ENCODE measurements at places on chromosomes 6 and 20.

GRCh38 chr6:70336996-70337742 lies 34.3 kb upstream of the COL9A1 start:
- DNase-seq = no peak

DNA sequence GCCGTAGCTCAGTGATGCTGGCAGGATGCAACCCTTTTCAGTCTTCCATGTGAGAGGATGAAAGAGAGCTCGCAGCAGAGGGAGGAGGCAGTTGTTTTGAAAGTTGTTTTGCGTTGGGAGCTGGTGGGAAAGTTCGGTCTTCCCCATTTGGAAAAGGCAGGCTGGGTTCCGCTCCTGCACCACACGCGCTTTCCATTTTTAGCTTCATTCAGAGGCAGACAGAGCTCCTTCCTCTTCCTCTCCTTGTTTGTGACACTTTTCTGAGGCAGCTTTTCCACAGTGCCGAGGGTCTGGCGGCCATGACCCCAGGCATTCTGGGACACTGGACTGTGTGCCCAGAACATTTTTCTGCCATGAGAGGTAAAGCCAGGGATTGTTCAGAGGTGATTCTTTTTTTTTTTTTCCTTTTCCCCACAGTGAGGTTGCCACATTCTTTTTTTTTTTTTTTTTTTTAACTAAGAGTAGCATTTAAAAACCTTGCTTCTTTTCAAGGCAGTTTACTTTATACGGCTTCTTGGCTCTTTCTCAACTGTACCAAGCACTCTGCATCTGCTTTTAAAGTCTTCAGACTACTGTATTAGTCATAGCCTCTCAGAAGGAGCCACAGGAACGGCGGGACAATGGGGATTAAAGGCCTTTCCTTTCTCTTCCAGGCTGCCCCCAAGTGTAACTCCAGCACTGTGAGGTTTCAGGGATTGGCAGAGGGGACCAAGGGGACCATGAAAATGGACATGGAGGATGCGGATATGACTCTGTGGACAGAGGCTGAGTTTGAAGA lies 1.6 kb downstream of the PRDM1 start:
- DNase-seq = peak; percentile 17

- DNase-seq = no peak
Observed at GRCh38 chr6:103326760-103327757, 1532.7 kb downstream of the HACE1 start.

DNA sequence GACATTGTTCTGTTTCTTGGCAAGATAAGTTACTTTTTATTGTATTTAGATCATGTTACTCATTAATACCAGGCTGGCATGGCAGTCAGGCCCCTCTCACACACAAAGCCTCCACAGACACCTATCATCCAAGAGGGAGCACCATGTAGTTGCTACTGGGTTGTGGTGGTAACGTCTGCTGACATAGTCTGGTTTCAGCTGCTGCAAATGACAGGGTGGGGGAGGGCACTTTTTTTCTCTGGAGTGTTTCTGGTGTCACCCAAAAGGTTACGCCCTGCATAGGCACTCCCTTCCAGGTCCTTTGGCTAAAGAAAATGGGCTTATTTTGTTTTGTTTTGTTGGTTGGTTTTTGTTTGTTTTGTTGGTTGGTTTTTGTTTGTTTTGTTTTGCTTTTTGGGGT lies 236.4 kb upstream of the RIMS1 start:
- DNase-seq = no peak

DNA sequence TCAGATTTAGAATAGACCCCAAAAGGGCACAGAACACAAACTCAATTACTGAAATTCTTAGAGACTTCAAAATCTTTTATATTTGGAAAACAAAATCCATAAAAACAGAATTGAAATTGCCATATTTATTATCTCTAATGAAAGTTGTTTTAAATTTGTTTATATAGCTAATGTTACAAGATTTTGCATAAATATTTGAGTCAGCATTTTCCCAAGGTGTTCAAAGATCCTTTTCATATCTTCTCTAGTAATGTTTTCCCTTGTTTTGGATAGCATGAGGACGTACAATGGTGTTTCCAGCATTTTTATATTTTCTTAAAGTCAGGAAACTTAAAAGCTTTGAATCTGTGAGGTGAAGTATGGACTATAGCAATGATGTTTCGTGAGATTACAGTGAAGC lies 235.2 kb upstream of the EPHA7 start:
- no peak for DNase-seq

DNA sequence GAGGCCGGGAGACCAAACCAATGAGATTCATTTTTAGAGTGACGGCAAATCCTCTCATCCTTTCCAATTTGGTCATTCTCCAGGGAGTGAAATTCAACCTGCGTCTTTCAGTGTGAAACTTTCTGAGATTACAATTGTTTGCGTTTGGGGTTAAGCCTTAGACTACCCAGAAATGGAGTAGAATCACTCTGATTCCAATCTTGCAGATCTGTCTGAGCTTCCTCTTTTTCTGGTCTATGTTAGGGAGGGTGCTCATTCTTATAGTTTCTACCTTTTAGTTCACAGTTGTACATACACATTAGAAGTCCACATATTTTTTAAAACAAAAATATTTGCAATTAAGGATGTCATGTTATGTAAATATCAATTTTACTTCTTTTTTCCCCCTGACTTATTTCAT lies 183.0 kb upstream of the PHACTR1 start:
- no peak for DNase-seq

DNA sequence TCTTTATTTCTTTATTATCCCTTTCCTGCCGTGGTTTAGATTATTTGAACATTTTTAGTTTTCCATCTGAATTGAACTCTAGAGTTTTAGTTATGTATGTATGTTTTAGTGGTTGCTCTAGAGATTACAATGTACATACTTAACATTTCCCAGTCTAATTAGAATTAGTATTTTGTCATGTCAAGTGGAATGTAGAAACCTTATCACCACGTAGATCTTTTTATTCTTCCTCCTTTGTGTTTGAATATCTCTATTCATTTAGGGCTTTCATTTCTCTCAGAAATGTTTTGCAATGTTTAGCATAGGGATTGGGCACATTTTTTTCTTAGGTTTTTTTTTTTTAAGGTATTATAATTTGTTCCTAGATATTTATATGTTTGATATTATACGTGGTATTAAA lies 73.1 kb upstream of the EZR start:
- no peak for DNase-seq

DNA sequence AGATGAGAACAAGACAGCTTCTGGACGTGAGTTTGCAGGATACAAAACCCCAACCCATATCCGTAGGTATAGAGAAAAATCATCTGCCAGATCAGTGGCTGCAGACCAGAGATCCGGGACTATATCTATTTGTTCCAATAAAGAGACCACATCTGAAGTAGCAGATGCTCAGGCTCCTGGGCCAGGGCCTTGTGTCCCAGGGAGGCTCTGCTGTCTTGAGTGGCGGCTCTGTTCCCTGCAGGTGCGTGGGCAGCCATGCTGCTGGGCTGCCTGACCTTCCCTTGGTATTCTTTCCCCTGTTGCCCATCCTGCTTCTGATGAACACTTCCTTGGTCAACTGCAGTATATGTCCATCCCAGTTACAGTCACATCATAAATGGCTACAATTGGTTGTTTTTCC lies 34.9 kb downstream of the ERMARD start:
- no peak for DNase-seq

- DNase-seq = no peak
Observed at GRCh38 chr6:100573166-100573565, 108.4 kb upstream of the SIM1 start.

- DNase-seq = no peak
Observed at GRCh38 chr6:130946076-130946475, 117.0 kb downstream of the EPB41L2 start.

- peak; percentile 61 for DNase-seq
Observed at GRCh38 chr6:148317739-148318138, 24.9 kb upstream of the SASH1 start.

GRCh38 chr20:33490023-33490933 lies at the start of gene CBFA2T2:
CBFA2T2 (plus strand) TSS chr20:33490096; CDS start chr20:33490268, 172 bp downstream.
- no peak for DNase-seq

DNA sequence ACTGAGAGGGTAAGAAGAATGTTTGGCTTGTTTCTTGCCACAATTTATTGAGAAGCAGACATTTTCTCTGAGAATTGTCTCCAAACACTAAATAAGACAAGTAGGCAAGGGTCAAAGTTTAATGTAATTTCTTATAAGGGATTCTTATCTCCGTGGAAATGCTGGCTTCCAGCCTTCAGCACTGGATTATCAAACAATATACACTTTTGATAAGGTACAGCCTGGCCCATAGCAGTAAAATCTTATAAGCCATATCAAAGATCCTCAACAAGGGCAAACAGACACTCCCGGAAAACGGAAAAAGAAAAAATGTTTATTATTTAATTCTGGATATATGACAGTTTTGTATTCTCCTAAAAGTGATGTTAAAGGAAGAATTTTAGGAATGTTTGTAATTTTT lies 18.5 kb upstream of the ZSCAN9 start:
- no peak for DNase-seq

DNA sequence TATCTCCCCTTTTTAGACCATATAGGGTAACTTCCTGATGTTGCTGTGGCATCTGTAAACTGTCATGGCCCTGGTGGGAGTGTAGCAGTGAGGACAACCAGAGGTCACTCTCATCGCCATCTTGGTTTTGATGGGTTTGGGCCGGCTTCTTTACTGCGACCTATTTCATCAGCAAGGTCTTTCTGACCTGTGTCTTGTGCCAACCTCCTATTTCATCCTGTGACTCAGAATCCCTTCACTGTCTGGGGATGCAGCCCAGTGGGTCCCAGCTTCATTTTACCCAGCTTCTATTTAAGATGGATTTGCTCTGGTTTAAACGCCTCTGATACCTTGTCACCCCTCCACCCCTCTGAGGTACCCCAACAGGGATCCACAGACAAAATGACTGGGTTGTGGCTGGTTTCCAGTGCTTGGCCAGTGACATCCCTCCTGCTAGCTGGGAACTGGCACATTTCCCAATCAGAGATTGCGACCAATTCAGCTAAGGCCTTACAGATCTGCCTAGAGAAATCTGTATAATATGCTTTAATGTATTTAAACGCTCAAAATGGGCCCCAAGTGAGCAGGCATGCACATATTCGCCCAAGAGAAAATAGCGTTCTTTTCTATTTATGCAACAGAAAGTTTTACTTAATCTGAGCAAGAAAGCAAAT lies 315.6 kb upstream of the QKI start:
- no peak for DNase-seq

DNA sequence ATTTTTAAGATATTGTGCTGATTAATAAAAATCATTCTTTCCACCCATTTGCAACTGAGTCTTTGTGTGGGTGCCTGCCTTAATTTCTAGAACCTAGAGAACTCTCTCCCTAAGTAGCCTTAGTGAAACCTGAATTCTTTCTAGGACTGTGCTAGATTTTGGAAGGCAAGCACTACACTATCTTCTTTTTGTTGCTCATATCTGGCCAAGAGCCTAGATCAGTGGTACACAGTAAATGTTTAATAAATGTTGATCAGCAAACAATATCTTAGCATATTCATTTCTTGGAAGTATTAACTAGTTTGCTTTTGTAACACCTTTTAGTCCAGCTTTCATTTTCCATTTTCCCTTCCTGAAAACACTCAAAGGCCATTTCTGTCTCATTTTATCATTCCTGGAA lies 108.5 kb upstream of the CARMIL1 start:
- no peak for DNase-seq

DNA sequence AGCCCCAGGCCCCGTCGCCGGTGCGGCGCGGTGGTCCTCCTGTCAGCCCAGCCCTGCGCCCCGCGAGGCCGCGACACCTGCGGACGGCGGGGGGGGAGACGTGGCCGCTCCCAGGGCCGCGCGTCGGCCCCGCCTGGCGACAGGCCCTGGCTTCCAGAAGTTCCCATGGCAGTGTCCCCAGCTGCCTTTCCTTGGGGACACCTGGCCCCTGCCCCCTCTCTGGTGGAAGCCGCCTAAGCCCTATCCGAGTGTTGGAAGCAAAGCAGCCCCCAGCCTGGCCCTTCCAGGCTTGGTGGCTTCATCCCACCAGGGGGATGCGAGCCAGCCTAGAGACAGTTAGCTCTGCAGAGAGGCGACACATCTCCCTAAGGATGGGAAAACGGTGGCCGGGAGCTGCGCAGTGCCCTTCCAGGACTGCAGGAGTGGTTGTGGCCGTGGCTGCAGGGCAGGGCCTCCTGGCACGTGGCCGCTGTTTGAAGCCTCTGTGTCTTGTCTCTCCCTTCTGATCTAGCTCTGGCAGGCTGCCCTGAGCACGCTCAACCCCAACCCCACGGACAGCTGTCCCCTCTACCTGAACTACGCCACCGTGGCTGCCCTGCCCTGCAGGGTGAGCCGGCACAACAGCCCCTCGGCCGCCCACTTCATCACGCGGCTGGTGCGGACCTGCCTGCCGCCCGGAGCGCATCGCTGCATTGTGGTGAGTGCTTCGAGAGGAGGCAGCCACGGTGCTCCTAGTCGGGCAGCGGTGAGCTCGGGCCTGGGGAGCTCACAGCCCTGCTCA lies 816 bp downstream of the NPEPL1 start:
- DNase-seq = no peak

GRCh38 chr20:17316316-17317038 lies 89.6 kb downstream of the PCSK2 start:
- no peak for DNase-seq

- DNase-seq = no peak
Observed at GRCh38 chr20:36004045-36004444, 35.7 kb downstream of the CNBD2 start.
